ENCODE measurements at places on chromosomes 12 and 14. TPM values are rescaled to one million over a fixed set of nuclear protein-coding genes. Genes with fewer than 3 reads are reported as not detected.

LHX5 gene
- not detected for total RNA-seq

WBP11 gene
- 24.2 TPM for total RNA-seq

SCNN1A gene
- 0.57 TPM for total RNA-seq

AMDHD1 gene
- total RNA-seq: 0.14 TPM

ACSM4 gene
- not detected for total RNA-seq

RNASE9 gene
- not detected for total RNA-seq
